Stimulated activated CD8-positive, alpha-beta memory T cell treated with anti-CD3 and anti-CD28 coated beads, Interleukin-7, amount 100 ng/mL, for 1 hour (primary cell): ENCODE measurements at places on chromosomes 12 and 14.

DNA sequence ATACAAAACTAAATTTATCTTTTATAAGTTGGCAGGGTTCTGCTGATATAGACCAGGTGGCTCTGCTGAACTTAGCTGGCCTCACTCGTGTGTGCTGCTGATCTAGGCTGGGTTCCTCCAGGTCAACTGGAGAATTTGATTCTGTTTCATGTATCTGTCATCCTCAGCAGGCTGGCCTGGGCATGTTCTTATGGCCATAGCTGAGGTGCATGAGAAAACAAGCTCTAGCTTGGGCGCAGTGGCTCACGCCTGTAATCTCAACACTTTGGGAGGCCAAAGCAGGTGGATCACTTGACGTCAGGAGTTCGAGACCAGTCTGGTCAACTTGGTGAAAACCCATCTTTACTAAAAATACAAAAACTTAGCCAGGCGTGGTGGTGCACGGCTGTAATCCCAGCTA, 24.3 kb upstream of the BCL2L14 start:
- no peak for DNase-seq

DNA sequence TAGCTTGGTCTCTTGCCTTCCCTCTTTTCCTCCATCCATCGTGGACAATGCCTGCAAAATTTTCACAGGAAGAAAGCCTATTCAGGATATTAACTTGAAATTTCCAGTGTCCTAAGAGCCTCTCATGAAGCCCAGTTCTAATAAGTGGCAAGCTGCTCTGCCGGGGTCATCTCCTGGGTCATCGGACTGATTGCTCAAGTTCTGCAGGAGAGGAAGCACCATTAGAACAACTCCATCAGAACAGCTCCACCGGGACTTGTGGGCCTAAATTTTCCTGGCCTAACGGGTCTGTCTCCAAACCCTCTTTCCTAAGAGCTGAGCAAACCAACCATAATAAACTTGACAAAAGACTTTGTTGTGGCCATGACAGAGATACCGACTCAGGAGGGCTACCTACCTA, 13.9 kb downstream of the ERG28 start:
- DNase-seq: no peak

- DNase-seq: no peak
These were observed 68.9 kb upstream of the DLK1 start for GRCh38 chr14:100657780-100658179.

GRCh38 chr12:108821407-108822397, 35.7 kb downstream of the SSH1 start:
- DNase-seq: no peak

DNA sequence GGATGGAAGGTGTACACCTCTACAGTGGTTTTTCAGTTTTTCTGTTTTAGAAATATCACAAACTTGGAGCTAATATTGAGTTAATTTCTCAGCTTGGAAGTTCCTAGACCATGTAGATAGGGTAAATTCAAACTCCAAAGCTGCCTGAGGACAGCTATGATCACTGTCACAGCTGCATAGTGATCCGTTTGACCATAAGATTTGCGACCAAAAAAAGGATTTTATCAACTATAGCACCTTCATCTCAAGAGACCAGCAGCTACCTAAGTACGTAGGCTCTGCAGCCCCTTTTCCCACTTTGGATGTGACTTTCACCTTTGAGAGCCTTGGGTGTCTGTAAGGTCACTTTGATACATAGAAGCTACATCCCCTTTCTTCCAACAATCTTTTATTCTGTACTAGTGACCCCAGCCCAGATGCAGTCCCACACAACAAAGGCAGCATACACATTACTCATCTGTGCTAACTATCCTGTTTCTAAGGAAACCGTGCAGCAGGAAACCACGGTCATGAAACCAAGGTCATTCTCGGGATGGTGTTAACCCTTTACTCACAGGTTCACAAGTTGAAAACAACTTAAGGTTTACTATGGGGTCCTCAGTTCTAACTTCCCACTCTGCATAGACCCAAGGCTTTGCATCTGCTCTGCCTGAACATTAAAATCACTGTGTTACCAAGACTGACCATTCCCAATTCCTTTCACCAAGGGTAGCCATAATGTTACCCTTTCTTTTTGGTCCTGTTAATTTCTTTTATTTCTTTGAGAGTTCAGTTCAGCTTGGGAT, 75.4 kb downstream of the IFT81 start:
- DNase-seq: no peak

DNA sequence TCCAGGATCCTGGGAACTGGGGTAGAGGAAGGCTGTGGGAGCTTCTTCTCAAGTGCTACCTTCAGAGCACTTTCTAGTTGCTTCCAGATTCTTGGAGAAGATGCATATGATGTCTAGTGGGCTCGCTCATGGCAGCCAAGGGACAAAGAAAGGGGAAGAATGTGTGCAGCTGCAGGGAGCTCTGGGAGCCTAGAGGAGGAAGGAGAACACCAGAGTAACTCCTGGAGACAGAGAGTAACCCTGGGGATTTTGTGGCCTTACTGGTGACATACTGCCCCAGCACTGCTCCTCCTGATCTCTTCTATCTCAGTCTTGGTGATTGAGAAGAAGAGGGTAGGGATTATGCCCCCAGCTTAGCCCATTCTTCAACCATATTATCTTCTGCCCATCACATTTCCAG, 10.3 kb upstream of the SP7 start:
- DNase-seq: no peak

GRCh38 chr14:62957562-62957961, 87.7 kb downstream of the KCNH5 start:
- no peak for DNase-seq

GRCh38 chr12:111094157-111095010, 174.0 kb upstream of the MYL2 start:
- no peak for DNase-seq
